Fibroblast of mammary gland (primary cell): ENCODE measurements at places on chromosomes 4 and X.

DNA sequence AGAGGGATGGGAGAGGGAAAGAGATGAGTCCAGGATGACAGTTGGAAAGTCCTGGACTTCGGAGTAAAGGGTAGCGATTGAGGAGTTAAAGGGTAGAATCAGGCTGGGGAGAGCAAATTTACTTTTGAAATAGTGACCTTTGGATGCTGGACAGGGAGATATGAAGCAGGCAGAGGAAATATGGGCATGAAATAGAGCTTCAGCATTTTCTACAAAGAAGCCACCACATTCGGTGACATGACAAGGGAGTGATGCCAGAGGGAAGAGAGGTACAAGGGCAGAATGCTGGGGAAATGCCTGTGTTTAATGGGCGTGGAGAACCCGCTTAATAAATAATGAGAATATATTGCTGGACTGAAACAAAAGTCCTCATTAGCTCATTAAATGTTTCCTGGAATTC, 92.7 kb downstream of the TBL1X start:
- no peak for DNase-seq

- DNase-seq, result no peak
Observed at GRCh38 chrX:46070421-46070820, 474.8 kb downstream of the ZNF674 start.

GRCh38 chr4:25095837-25096236, 64.4 kb downstream of the SEPSECS start:
- no peak for DNase-seq

- peak; percentile 40 for DNase-seq
Observed at GRCh38 chr4:56804551-56804950, 16.9 kb downstream of the SPINK2 start.

DNA sequence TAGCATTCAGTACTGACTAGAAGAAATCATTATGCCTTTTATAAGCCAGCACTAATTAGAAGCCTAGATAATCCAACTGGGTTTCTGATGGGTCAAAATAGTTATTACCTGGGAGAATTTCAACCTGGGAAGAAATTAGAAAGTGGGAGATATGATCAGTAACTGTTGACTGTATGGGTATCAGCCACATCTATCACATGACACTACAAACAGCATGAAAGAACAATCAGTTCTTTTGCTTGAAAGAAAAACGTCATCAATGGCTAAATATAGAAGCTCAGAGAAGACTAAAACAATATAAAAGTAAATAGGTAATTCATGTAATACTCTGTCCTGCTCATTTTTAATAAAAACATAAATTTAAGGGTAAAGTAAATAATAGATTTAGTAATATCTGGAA, 145.1 kb downstream of the CAMK2D start:
- no peak for DNase-seq

GRCh38 chrX:136168929-136169735, 21.8 kb downstream of the FHL1 start:
- DNase-seq, result peak; percentile 94
